ENCODE measurements at places on chromosomes 7 and 10.
A peak's percentile ranks its signal among the peaks of the same experiment; 100 is the strongest.

DNA sequence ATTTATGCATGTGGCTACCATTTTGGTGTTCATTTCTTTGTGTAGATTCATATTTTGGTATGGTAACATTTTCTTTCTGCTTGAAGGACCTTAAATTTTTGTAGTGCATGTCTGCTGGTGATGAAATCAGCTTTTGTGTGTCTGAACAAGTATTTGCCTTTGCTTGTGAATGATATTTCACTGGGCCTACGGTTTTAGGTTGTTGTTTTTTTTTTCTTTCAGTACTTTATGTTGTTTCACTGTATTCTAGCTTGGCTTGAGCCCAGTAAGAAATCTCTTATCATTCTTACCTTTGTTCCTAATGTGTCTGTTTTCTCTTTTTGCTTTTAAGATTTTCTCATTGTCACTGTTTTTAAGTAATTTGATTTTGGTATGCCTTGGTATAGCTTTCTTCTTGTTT lies 31.9 kb downstream of the SAMD8 start:
- H3K4me1 ChIP-seq, result no peaks in the 10 kb centered on the region
- no peaks in the 10 kb centered on the region for H3K27me3 ChIP-seq
- peaks cover 3% of the 10 kb centered on the region for H3K36me3 ChIP-seq
- no peak for DNase-seq
- no peak overlapping the region for H3K4me3 ChIP-seq

DNA sequence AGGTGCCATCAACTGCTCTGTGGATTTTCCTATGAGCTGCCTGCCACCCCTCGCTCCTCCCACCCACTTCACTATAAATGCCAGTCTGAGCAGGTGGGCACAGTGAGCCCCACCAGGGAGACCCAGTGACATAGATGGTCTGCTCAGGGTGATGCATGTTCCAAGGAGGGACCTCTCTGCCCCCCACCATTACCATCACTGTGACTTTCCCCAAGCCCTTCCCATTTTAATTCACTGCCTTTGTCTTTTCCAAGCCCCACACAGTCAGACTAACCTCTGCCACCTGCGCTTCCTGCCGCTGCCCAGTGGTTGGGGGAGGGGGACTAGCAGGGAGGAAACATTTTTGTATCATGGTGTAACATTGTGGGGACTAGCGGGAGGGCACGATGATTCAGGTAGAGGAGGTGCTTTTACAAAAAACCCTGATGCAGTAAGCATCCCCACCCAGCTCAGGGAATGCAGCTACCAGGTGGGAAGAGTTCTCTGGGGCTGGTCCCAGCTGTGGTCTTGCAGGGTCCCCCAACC lies 24.6 kb downstream of the PRSS2 start:
- peaks cover 68% of the 10 kb centered on the region for H3K4me1 ChIP-seq
- H3K27ac ChIP-seq, result peak overlapping the region; percentile 100
- no peaks in the 10 kb centered on the region for H3K27me3 ChIP-seq
- DNase-seq, result peak; percentile 82

DNA sequence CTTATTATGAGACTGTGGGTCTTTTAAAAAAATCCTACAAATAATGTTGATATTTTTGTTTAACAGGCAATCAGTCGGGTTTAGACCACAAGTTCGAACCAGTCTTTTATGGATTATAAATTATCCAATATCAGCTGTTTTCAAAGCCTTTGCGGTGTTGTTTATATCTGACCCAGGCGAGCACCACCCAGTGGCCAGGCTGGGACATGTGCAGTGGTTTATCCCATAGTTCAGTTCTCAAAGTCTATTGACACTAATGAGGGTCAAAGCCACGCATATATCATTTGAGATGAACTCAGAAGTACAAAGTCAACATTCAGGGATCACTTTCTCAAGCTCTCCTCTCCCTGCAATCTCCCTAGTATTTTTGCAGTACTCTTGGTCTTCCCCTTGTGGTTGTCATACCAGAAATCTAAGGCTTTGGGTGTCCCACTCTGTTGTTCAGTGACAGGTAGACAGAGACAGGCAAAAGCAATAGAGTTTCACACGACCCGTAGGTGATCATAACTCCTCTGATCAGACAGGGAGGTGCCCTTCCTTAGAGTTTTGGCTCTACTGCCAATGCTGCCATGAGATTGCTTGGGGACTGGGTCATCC lies 117.4 kb upstream of the POM121L12 start:
- H3K4me1 ChIP-seq, result no peaks in the 10 kb centered on the region
- no peak for DNase-seq
- no peak overlapping the region for H3K27ac ChIP-seq
- no peaks in the 10 kb centered on the region for H3K36me3 ChIP-seq
- H3K4me3 ChIP-seq, result no peak overlapping the region

- H3K4me3 ChIP-seq, result no peak overlapping the region
- H3K36me3 ChIP-seq, result no peaks in the 10 kb centered on the region
- H3K27me3 ChIP-seq, result no peaks in the 10 kb centered on the region
- H3K4me1 ChIP-seq, result no peaks in the 10 kb centered on the region
- DNase-seq, result no peak
- no peak overlapping the region for H3K27ac ChIP-seq
Observed at GRCh38 chr10:94186722-94187121, 176.0 kb downstream of the NOC3L start.

GRCh38 chr10:63977329-63977923 lies 456.2 kb downstream of the REEP3 start:
- H3K27ac ChIP-seq, result no peak overlapping the region
- no peaks in the 10 kb centered on the region for H3K27me3 ChIP-seq
- no peak for DNase-seq
- no peak overlapping the region for H3K4me3 ChIP-seq
- H3K4me1 ChIP-seq, result no peaks in the 10 kb centered on the region
- no peaks in the 10 kb centered on the region for H3K36me3 ChIP-seq

DNA sequence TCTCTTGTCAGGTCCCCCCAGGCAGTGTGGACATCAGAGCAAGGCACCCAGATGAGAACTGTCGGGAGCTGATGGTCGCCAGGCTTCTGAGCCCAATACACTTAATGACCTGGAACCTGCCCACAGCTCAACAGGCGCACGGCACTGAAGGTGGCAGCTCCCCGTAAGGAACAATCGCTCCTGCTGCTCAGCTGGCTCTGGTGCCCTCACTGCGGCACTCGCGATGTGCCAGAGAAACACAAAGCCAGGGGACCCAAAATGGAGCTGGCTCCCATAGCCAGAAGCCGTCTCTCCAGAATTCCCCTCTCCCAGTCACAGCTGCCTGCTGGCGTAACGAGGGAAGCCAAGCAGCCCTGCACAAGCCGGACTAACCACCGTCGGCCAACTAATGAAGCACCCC lies 6.3 kb downstream of the CALN1 start:
- H3K27ac ChIP-seq, result no peak overlapping the region
- DNase-seq, result no peak
- no peaks in the 10 kb centered on the region for H3K36me3 ChIP-seq
- no peaks in the 10 kb centered on the region for H3K27me3 ChIP-seq

DNA sequence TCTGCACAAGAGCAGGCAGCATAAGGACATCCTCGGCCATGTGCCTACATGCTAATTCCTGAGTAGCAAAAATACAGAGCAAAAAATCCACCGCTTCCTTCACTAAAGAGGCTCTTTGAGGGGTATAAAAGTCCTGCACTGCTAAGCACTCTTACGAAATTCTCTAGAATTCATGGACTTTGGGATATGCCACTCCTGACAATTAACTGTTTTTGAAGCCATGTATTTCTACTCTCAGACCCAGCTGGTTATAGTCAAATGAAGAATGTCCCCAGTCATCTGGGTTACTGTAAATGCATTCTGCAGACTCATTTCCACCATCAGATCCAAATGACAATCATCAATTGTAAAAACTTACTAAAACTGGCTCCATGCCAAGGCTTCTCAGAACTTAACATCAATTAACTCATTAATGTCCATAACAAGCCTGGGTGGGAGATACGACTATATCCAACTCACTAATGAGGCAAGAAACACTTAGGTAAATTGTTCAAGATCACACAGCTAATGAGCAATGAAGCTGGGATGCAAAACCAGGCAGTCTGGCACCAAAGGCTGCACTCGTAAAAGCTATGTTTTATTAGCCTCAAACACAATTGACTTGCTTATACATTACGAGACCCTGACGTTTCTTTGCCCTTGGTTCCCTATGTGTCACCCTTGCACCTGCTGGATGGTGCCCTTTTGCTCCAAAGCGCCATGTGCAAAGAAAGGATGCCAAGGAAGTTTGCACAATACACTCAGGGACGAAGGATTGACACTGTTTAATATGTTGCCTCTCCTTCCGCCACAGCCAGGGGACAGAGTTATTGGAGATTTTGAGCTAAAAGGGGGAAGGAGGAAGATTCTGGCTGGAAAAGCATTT lies 250.4 kb downstream of the ELMO1 start:
- no peaks in the 10 kb centered on the region for H3K4me1 ChIP-seq
- H3K27ac ChIP-seq, result no peak overlapping the region
- H3K27me3 ChIP-seq, result no peaks in the 10 kb centered on the region
- H3K4me3 ChIP-seq, result no peak overlapping the region
- peaks cover 32% of the 10 kb centered on the region for H3K36me3 ChIP-seq
